Breast epithelium (tissue), 4 donors: ENCODE measurements at places on chromosomes 2 and 18.
A peak's percentile ranks its signal among the peaks of the same experiment; 100 is the strongest.

GRCh38 chr18:62569081-62569655 lies 46.3 kb downstream of the ZCCHC2 start:
- H3K27ac ChIP-seq: no peak overlapping the region
- no peaks in the 10 kb centered on the region for H3K27me3 ChIP-seq
- no peak for DNase-seq
- H3K4me3 ChIP-seq: no peak overlapping the region
- H3K36me3 ChIP-seq: no peaks in the 10 kb centered on the region
- H3K4me1 ChIP-seq: no peaks in the 10 kb centered on the region

DNA sequence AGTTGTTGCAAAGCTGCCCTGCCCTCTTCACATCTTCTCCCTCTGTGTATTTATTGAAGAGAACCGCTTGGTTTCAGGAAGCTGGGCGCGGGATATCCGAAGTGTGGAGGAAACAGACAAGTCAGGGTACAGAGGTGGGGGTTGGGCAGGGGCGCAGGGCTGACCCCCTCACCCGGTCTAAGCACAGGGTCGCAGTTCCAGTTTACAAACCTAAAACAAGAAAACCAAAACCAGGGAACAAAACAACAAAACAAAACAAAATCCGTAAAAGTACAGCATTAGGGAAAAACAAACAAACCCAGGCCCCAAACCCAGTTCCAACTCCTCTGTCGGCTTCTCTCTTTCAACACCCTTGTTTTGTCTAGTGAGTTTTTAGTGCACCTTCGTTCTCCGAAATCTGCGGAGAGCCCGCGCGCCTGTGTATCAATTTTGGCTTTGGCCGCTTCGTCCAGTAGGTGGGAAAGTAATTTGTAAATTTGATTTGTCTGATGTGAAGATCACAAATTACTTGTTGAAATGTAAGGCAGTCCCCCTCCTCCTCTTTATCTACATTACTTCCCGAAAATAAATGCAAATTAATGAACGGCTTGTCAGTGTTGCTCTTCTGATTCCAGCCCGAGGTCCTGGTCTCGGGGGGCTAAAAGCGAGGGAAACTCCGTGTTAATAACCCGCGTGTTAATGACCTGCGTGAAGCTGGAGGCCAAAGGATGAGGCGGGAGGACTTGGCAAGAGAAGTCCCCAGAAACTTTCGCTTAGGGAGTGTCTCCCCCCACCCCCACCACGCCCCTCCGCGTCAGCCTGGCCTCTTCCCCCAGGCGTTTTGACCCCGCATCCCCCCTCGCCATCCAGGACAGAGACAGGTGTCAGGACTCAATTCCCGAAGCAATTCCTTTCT lies 6.9 kb downstream of the OTX1 start:
- no peaks in the 10 kb centered on the region for H3K36me3 ChIP-seq
- DNase-seq: no peak
- no peak overlapping the region for H3K4me3 ChIP-seq
- H3K27ac ChIP-seq: no peak overlapping the region
- no peaks in the 10 kb centered on the region for H3K4me1 ChIP-seq

DNA sequence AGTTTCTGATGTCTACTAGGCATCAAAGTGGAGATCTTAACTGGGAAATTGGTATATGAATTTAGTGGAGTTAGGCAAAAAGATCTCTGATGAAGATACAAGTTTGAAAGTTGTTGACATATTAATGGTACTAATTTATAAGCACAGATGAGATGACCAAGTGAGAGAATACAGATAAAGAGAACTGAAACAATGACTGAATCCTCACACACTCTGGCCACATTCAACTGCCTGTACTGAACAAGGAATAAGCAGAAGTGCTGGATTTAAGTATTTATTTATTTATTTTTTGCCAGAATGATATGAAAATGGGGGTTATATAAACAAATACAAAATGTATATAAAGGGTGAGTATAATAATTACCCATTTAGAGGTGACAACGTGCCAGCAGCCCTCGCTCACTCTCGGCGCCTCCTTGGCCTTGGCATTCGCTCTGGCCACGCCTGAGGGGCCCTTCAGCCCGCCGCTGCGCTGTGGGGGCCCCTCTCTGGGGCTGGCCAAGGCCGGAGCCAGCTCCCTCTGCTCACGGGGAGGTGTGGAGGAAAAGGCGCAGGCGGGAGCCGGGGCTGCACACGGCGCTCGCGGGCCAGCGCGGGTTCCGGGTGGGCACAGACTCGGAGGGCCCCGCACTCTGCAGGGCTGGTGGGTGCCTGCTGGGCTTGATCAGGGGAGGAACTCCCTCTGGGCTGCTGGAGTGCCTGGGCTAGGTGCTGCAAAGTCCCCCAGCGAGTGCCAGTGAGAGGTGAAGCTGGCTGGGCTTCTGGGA lies 1363.9 kb upstream of the CRIM1 start:
- no peak overlapping the region for H3K4me3 ChIP-seq
- no peaks in the 10 kb centered on the region for H3K4me1 ChIP-seq
- H3K36me3 ChIP-seq: no peaks in the 10 kb centered on the region

- peak overlapping the region; percentile 43 for H3K27ac ChIP-seq
- no peaks in the 10 kb centered on the region for H3K36me3 ChIP-seq
- H3K4me1 ChIP-seq: peaks cover 16% of the 10 kb centered on the region
- no peaks in the 10 kb centered on the region for H3K27me3 ChIP-seq
These were observed 70.0 kb downstream of the HS1BP3 start for GRCh38 chr2:20580690-20581437.

- peaks cover 12% of the 10 kb centered on the region for H3K27me3 ChIP-seq
- H3K36me3 ChIP-seq: no peaks in the 10 kb centered on the region
- no peaks in the 10 kb centered on the region for H3K4me1 ChIP-seq
- H3K27ac ChIP-seq: no peak overlapping the region
- H3K4me3 ChIP-seq: no peak overlapping the region
- peak; percentile 40 for DNase-seq
These were observed 63.6 kb downstream of the CIB4 start for GRCh38 chr2:26577442-26578112.

DNA sequence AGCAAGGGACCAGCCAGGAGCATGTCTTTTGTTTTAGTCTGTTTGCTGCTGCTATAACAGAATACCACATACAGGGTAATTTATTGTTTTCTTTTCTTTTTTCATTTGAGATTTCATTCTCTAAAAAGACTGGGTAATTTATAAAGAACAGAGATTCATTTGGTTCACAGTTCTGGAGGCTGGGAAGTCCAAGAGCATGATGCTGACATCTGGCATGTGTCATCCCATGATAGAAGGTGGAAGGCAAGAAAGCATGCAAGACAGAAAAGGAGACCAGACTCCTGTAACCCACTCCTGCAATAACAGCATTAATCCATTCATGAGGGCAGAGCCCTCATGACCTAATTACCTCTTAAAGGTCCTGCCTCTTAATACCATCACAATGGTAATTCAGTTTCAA lies 14.8 kb downstream of the SGO2 start:
- H3K36me3 ChIP-seq: no peaks in the 10 kb centered on the region
- no peak for DNase-seq
- H3K27me3 ChIP-seq: no peaks in the 10 kb centered on the region
- no peaks in the 10 kb centered on the region for H3K4me1 ChIP-seq
- H3K4me3 ChIP-seq: no peak overlapping the region

GRCh38 chr18:48740851-48741485 lies 202.1 kb downstream of the CTIF start:
- no peak for DNase-seq
- H3K4me1 ChIP-seq: peaks cover 6% of the 10 kb centered on the region
- no peak overlapping the region for H3K4me3 ChIP-seq
- H3K27me3 ChIP-seq: no peaks in the 10 kb centered on the region

DNA sequence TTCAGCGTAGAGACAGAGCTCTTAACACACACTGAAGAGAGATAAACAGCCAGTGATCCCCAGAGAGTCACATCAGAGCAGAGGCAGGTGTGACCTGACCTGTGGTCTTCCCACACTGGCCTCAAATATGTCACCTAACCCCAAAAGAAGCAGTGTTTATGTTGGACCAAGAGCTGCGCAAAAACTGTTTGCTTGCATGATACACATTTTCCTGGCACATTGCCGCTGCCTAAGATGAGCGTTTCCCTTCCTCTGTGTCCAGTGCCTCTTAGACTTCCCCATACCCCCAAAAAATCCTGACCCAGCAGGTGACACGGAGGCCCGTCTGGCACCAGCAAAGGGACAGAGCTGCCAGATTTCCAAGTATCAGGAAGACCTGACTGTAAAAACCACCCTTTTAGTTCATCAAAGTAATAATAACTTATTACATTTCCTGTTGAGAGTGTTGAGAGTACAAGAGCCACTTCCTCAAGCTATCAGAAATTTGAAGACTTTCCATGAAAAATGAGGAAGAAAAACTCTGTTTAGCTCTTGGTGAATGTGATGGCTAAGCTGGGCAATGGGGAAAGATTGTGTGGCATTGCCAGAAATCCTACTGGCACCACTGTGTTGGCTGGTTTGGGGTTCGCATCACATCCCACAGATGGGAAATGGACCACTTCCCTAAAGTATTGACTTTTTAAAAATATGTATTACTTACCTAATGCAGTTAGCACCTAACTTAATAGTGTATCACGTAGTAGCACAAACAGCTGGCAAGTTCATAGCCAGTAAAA lies 6.7 kb downstream of the TNFRSF11A start:
- H3K36me3 ChIP-seq: no peaks in the 10 kb centered on the region
- peak overlapping the region; percentile 34 for H3K27ac ChIP-seq
- peaks cover 4% of the 10 kb centered on the region for H3K4me1 ChIP-seq
- H3K27me3 ChIP-seq: no peaks in the 10 kb centered on the region

GRCh38 chr2:10947005-10947440 lies 35.3 kb downstream of the KCNF1 start:
- H3K27ac ChIP-seq: no peak overlapping the region
- peaks cover 12% of the 10 kb centered on the region for H3K27me3 ChIP-seq
- no peak overlapping the region for H3K4me3 ChIP-seq
- H3K36me3 ChIP-seq: no peaks in the 10 kb centered on the region
- DNase-seq: no peak

- no peaks in the 10 kb centered on the region for H3K4me1 ChIP-seq
- no peak overlapping the region for H3K27ac ChIP-seq
- H3K36me3 ChIP-seq: no peaks in the 10 kb centered on the region
- DNase-seq: no peak
These were observed 24.1 kb upstream of the PLEKHM3 start for GRCh38 chr2:208049441-208049840.

DNA sequence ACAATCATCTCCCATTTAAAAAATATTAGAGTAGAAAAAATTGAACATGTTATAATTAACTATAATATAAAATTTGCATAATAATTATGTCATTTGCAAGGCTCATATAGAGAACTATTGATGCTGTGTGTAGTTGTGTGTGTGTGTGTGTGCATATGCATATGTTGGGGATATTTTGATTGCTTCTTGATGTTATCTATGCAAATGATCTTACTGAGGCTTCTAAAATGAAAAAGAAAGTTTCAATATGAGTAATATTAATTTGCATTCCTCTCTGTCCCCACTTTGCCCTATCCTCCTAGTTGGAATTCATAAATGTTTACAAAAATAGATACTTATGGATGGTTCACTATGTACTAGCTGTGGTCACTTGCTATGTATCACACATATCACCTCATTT lies 523.3 kb downstream of the TRIB2 start:
- DNase-seq: no peak
- H3K4me1 ChIP-seq: no peaks in the 10 kb centered on the region
- H3K36me3 ChIP-seq: no peaks in the 10 kb centered on the region
- H3K27me3 ChIP-seq: no peaks in the 10 kb centered on the region
- no peak overlapping the region for H3K27ac ChIP-seq

DNA sequence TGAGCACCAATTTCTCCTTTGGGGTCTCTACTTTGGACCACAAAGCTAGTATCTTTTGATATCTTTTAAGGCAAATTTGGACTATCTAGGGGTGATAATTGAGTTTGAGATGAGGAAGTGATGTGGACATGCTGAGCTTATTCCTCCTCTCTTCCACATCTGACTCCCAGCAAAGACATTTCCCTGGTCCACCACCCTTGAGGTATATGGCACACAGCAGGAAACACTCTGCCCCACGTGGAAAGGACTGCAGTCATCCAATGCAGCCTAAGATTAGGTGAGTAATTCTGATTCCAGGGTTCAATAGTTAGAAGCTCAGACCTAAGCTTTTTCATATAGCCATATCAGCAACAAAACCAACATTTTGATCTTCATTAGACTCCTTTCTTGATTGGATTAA lies 290.1 kb upstream of the CHAC2 start:
- H3K27me3 ChIP-seq: no peaks in the 10 kb centered on the region
- H3K4me3 ChIP-seq: no peak overlapping the region
- DNase-seq: no peak
- no peaks in the 10 kb centered on the region for H3K4me1 ChIP-seq
- no peak overlapping the region for H3K27ac ChIP-seq

DNA sequence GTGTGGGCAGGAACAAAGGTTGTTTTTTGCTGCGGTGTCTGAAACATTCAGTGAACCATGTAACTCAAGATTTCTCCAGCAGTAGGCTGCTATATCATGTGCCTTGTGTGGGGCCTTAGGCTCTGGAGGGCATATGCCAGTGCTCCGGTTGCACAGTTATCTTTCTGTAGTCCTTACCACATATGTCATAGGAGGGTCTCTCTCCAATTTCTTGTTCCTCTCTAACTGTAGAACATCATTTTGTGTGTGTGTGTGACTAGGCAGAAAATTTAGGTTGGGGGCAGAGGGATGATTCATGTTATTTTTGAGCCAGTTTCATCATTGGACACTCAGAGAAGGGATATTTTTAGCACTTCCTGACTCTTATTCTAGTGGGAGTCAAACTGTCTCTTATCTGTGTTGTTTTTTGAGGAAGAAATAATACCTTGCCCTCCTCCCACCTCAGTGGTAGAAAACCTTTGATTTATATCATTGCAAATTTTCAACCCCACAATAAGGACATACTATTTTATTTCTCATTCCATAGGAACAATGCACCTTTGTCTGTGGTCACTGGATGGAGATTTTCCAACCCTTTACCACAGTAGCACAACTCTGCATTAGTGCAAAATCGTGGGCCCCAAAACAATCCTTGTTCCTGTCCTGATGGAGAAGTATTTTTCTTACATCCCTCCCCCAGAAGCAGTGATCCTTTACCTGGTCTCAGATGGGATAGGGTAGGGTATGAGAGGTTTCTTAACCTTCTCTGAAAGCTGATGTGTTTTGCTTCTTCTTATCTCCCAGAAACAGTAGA lies 113.9 kb downstream of the CCDC74A start:
- H3K27me3 ChIP-seq: peaks cover 4% of the 10 kb centered on the region
- H3K4me3 ChIP-seq: no peak overlapping the region
- no peaks in the 10 kb centered on the region for H3K4me1 ChIP-seq

GRCh38 chr2:33110461-33110860 lies 163.7 kb downstream of the LTBP1 start:
- no peak overlapping the region for H3K4me3 ChIP-seq
- no peaks in the 10 kb centered on the region for H3K36me3 ChIP-seq
- H3K27me3 ChIP-seq: no peaks in the 10 kb centered on the region
- H3K27ac ChIP-seq: no peak overlapping the region
- no peaks in the 10 kb centered on the region for H3K4me1 ChIP-seq
- DNase-seq: no peak

DNA sequence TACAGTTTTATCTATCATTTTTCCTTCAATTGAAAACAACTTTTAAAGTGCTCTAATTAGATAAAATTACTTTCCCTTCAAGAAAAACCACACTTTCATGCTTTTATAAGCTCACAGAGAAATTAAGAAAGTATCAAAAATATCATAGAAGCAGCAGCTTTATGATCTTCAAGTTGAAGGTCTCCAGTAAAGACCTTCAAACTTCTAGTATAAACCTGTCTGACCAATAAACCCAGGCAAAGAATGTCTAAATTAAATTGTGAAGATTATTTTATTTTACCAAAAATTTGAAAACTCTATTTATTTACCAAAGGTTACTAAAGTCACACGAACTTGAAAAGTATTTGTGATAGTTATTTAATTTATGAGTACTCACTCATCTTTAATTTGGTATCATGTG lies 9.3 kb upstream of the SCTR start:
- H3K36me3 ChIP-seq: no peaks in the 10 kb centered on the region
- no peaks in the 10 kb centered on the region for H3K4me1 ChIP-seq
- H3K4me3 ChIP-seq: no peak overlapping the region
- H3K27ac ChIP-seq: no peak overlapping the region
- no peak for DNase-seq
